ENCODE measurements at places on chromosomes 2 and 18. TPM values are rescaled to one million over a fixed set of nuclear protein-coding genes. Genes with fewer than 3 reads are reported as not detected.
A peak's percentile ranks its signal among the peaks of the same experiment; 100 is the strongest.

GRCh38 chr2:69914950-69915945 is at the start of gene MXD1:
Gene MXD1, plus strand, starts transcription at chr2:69915109. Its CDS starts 222 bp downstream, at chr2:69915331.
- DNase-seq: no peak

DNA sequence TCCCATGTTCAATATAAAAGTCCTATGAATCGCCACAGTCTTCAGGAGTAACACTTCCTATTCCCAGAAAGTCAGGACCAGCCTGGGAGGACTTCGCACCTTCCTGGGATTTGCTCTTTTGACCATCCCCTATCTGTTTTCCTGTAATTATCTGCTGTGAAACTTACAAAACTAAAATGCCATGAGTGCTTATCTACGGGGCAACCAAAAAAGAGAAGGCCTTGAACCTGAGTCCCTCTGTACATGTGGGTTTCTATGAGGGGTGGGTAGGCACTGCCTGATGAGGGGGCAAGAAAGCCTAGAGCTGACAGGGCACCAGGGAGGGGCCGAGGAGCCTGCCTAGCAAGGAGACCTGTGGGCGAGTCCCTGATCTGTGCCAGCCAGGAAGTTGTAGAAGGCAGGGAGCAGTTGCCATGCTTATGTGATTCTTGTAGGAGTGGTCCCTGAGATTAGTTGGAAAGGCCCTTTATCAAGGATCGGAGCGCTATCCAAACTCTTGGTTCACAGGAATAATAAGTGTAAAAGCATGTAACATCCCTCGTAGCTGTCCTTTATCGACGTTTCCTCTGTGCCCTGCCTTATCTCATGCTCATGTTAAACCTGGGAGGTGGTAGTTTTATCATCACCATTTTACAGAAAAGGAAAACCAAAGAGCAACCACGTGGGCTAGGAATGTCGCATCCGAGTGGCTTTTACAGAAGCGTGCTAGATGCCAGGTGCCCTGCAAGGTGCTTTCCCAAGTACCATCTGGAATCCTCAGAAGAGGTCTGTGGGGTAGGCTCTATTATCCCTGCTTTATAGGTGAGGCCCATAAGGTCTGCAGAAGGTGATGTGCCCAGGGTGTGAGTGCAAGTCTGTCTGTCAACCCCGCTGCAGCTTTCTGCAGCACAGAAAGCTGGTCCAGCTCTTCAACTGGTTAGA is 111.8 kb downstream of the B3GNT2 start:
- no peak for DNase-seq

The AQP12A gene
- 1.6 TPM for polyA plus RNA-seq

DNA sequence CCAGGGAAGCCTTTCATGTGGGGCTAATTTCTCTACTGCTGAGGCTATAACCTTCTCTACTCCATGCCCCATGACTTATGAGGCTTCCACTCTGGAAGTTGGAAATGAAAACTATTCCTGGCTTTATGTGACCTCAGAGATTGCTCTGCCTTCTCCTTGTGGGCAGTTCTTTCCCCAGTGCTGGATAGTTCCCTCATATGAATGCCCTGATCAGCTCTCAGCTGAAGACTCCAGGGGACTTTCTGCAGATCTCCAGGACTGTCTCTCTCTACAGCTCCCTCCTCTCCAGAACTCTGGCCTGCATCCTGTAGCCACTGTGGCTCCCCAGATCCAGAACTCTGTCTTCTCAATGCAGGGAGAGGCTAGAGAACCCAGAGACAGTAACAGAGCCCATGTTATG is 235.1 kb downstream of the SEPTIN10 start:
- no peak for DNase-seq

- no peak for DNase-seq
These were observed 588 bp downstream of the OTX1 start for GRCh38 chr2:63051042-63051794.

- no peak for DNase-seq
These were observed 343.7 kb upstream of the MEX3C start for GRCh38 chr18:51541230-51541629.

DNA sequence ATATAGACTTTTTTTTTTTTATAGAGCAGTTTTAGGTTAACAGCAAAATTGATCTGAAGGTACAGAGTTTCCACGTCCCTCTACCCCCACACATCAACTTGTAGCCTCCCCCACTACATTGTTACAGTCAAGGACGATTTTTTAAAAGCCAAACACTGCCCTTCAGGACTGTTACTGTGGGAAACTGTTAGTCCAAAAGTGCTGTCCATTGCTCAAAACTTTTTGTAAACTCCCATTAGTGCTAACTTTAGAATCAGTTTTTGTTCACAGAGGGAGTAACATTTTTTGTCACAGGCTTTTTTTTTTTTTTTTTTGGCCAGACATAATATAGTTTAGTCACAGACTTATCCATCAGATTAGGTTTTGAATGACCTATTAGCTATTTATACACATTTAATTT is 24.1 kb downstream of the ELP2 start:
- DNase-seq: no peak

The FN1 gene
- 530 TPM for polyA plus RNA-seq

- no peak for DNase-seq
These were observed 7.5 kb downstream of the C2orf49 start for GRCh38 chr2:105344704-105345345.

GRCh38 chr18:76721207-76721996 is 101.0 kb upstream of the ZNF236 start:
- DNase-seq: no peak

- DNase-seq: no peak
These were observed 61.6 kb downstream of the ICOS start for GRCh38 chr2:203997980-203998809.

- DNase-seq: no peak
These were observed 555.8 kb upstream of the SALL3 start for GRCh38 chr18:78423811-78424210.

- DNase-seq: no peak
These were observed 863.4 kb upstream of the KLHL29 start for GRCh38 chr2:22521620-22522019.

The MALL gene
- 15.3 TPM for polyA plus RNA-seq

The SKA1 gene
- polyA plus RNA-seq: 7.5 TPM

DNA sequence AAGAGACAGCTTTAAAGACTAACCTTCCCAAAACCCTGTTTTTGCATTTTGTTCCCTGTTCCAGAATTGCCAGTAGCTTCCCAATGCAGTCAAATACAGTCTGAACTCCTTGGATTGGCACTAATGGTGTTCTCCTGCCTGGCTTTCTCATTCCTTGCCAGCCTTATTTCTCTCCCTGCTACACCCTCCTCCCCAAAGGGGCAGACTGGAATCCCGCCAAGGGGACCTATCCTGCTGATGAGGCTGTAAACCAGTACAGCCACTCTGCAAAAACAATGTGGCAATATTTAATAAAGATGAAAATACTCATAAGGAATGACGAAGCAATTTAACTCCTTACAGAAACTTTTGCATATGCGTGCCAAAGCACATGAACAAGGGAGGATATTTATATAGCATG is 4.5 kb upstream of the SLC4A5 start:
- no peak for DNase-seq

The ACMSD gene
- 33.0 TPM for polyA plus RNA-seq

The EPAS1 gene
- 58.5 TPM for polyA plus RNA-seq

DNA sequence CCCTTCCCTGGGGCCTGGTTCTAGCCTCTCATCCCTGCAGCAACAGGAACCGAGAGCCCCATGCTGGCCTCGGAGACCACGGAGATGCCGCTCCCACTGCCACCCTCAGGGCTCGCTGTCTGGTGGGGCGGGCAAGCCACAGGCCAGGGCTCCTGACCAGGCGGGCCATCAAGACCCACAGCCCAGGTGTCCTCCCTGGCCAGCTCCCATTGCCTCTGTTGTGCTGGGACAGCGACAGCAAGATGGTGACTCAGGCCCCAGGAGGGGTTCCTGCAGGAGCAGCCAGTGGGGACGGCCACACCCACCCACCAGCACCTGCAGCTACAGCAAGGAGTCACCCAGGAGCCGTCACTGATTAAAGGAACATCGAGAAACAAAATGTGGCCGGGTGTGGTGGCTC is 7.4 kb downstream of the KLHL30 start:
- DNase-seq: no peak

DNA sequence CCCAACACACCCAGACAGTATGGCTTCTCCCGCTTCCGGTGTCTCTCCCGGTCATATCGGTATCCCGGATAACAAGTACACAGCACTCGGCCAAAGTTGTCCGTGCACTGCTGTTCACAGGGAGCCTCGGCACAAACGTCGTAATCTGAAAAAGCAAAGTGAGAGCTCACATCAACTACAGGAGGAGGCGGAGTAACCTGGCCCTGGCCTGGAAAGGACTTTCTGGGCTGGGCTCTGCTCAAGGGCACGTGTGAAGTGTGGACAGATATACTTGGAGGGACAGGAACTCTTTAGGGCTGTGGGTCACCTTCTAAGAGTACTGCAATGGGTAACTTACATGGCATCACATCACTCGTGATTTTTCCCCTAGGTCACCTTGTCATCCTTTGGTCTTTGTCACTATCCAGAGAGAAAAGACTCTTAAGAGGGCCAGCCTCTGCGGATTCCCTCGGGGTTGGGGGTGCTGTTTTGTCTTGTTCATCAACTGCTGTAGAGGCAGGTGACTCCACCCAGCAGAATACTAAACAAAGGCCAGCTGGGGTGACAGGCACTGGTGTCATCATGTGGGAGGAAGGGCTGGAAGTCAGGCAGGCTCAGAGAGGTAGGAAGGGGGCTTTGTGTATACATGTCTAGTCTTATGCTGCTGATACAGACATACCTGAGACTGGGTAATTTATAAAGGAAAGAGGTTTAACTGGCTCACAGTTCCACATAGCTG is 110.6 kb upstream of the LMAN1 start:
- no peak for DNase-seq

DNA sequence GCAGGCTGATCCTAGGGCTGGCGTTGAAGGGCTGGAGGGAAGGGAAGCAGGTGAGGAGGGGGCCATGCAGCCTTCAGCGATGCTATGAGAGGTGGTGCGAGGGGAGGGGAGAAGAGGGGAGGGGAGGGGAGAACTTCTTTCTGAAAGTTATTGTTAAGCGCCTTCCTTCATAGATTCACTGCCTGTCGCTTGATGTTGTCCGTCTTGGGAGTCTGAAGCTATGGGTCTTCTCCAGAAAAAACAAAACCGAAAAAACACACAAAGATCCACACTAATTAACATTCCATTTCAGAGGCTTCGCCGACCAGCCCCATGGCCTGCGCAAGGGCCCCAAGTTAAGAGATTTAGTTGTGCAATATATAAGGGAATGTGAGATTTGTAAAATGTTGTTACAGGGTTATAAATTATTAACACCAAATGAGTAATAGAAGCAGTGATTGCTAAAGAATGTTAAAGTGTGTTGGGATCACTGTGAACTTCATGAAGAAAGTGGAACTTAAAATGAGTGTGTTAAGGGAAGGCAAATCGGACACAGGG is 758 bp downstream of the CFAP221 start:
- no peak for DNase-seq

The ST8SIA3 gene
- polyA plus RNA-seq: not detected

GRCh38 chr2:14554849-14555545 is 77.5 kb upstream of the LRATD1 start:
- no peak for DNase-seq

DNA sequence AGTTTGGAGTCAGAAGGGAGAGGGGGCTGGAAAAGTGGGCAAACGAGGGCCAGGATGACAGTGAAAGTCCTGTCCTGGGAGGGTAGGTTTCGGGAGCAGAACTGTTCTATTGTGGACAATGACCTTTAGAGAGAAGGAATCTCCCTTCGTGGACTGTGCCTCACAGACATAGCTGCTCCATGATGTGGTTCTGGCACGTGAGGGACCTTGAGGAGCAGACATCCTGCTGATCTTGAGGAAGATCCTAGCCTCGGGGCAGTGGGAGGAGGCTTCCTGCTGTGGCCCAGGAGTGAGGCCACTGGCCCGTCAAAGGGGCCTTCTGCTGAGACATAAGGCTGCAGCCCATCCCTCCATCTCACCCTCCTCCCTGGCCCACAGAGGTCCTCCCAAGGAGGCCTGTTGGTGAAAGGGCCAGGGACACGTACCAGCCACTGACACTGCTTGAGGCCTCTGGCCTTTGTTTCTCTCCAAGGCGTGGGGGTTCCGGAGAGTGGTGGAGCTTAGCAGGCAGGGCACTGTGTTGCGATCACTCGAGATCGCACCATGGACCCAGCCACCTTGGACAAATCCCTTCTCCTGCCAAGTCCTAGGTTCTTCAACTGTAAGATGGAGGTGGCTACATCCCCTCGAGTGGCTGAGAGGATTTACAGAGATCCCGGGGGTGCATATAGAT is 167.2 kb downstream of the CELF4 start:
- no peak for DNase-seq

GRCh38 chr18:21110713-21111345 is 784 bp downstream of the ROCK1 start:
- peak; percentile 43 for DNase-seq

The GCG gene
- not detected for polyA plus RNA-seq

The SLC39A10 gene
- polyA plus RNA-seq: 85.4 TPM

- DNase-seq: no peak
These were observed 52.1 kb downstream of the VIL1 start for GRCh38 chr2:218471036-218471435.

DNA sequence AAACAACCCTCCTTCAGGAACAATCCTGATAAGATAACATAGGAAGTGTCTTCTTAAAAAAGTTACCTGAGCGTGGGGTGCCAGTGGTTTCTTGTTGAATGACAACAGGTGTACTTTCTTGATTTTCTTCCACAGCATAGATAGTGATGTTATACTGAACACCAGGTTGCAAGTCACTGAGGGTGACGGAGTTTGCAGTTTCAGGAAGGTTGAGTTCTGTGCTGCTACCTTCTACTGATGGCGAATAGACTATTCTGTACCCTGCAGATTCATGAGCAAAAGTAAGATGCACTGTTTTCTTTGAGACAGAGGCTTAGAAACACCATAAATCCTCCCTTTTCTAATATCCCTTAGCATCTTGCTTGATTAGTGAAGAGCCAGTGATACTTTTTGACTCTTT is 28.8 kb downstream of the FN1 start:
- no peak for DNase-seq

- no peak for DNase-seq
These were observed 86.5 kb upstream of the ATG16L1 start for GRCh38 chr2:233164967-233165366.

DNA sequence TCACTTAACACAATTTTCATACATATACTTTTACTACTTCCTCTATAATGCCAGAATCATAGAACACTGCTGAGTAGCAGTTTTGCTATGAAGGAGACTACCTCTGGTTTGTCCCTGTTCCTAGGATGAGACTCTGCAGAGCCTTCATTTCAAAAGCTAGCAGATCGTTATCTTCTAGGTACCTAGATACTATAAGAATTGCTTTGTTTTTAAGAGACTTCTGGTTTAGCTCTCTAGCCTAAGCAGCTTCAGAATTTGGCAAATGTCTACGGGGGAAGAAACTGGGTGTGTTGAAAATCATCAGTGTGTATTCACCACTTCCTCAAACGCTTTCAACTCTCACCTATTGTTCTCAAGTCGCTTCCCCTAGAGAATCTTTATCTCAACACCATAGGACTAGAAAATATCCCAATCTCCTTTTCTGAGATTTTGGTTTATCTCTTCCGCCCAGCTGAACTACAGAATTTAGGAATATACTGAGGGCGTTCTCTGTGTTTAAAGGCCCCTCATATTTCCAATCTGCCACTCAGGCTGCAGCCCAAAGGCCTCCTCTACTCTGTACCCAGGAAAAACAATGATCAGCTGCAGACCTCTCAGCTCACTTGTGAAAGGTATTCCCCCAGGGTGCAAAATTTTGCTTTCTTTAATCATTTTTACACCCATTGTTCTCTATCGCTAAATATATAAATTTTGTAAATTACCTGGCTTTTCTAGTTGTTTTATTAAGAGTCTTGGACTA is 28.7 kb downstream of the SMAD2 start:
- DNase-seq: no peak

GRCh38 chr2:180652794-180653193 is 327.6 kb upstream of the UBE2E3 start:
- DNase-seq: no peak

The CAPN13 gene
- polyA plus RNA-seq: 2.1 TPM
